ENCODE measurements at places on chromosomes 11 and 22.

GRCh38 chr11:66267039-66267378 is 1.4 kb upstream of the RAB1B start:
- no peak for DNase-seq

- no peak for DNase-seq
These were observed 12.5 kb upstream of the E2F8 start for GRCh38 chr11:19253153-19253745.

DNA sequence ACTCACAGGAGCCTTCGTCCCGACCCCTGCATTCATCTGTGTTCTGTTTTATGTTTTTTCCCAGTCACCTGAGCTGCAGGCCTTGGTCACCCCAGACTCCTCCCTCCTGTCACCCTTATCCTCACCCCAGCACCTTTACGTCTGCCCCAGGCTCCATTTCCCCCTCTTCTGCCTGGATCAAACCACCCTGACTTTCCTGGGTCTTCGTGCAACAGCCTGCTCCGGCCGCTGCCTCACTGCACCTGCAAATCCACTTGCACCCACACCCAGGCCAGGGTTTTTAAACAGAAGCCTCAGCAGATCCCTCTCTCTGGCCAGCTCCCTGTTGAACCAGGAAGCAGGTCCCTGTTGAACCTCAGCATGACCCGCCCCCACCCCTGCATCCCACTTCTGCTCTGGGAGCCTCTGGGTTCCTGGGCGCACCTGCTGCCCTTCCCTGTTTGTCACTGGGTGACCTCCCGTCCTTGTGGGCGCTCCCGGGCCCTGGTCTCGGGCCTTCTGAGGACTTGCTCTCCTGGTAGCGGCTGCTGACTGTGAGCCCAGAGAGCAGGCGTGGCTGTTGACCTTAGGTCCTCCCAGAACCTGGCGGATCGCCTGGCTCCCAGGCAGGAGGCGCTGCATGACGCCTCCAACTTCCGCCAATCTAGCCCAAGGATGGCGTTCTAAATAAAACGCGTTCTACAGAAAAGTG is 12.8 kb downstream of the MAPK8IP2 start:
- no peak for DNase-seq

DNA sequence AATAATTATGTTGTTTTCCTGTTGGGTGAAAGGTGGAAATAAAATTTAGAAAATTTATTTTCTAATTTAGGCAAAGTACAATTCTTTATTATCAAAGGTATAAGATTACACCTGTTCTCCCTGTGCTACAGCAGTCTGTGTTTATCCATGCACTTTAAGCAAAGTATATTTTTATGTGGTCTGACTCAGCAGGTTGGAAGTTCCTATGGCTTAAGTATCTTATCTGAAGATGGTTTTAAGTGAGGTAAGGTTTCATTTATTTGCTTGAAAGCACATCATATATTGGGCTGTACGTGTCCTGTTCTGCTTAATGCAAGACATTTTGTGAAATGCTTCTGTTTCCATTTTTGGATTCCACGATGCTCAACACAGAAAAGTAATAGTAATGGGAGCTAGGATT is 14.6 kb downstream of the PPME1 start:
- DNase-seq = no peak

- DNase-seq = no peak
These were observed 17.1 kb upstream of the EFCAB6 start for GRCh38 chr22:43828998-43829782.

Data from stimulated activated CD8-positive, alpha-beta memory T cell treated with anti-CD3 and anti-CD28 coated beads, Interleukin-15, amount 100 ng/mL, for 1 hour (primary cell).